ENCODE measurements at places on chromosomes 13 and 19.

DNA sequence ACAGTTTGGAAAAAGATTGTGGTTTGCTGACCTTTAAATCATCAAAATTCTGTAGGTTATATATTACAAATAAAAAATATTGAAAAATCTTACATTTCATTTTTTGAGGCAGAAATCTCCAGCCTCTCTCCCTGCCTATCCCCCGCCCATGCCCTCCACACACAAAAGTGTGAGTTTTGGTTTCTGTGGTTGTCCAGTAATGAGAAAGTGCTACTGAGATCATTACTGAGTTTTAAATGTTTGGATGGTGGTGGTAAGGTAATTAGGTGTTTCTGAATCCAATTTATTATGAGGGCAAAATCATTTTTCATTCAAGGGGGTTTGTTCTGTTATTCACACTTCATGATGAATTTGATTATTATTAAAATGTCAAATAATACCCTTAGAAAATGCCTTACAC is 448.0 kb upstream of the SLC10A2 start:
- no peak for DNase-seq

DNA sequence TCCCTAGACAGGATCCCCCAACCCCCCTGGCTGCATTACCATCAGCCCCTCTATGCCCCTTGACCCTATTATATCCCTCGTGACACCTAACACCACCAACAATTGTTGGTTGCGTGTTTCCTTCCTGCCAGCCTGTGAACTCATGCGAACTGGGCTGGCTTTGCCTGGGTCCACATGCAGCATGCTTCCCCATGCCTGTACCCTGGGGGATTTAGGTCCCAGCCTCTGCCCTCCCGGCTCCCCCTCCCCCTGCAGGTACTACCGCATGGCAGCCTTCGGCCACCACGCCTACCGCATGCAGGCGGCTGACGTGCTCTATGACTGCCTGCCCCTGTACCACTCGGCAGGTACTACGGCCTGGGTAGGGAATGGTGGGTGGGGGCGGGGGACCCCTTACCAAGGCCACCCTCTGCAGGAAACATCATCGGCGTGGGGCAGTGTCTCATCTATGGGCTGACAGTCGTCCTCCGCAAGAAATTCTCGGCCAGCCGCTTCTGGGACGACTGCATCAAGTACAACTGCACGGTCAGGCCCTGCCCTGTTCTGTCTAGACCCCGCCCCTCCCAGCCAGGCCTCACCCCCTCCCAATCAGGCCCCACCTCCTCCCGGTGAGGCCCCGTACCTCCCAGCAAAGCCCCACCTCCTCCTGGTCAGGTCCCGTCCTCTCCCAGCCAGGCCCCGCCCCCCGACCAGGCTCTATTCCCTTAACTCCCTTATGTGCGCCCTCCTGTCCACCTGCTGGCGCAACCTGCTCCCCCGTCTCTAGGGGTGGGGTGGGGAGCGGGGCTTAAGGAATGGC is 18.5 kb downstream of the SLC27A1 start:
- DNase-seq = no peak

GRCh38 chr13:23330356-23330755 is 103.1 kb downstream of the SACS start:
- no peak for DNase-seq

DNA sequence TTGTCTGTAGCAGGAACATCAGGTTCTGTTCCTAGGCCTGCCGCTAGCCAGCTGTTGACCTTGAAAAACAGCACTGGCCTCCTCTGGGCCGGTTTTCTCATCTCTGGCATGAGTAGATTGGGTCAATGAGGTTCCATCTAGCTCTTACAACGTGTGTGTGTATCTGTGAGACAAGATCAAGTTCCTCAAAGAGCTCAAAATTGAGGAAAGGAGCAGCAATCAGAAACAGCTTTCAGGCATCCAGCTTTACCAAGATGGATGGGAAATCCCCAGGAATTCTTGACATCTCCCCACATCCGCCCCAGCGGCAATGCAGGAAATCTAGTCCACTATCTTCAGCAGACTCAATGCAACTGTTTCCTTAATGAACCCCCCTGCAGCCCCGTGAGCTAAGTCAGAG is 4.9 kb downstream of the FLT1 start:
- DNase-seq = no peak

DNA sequence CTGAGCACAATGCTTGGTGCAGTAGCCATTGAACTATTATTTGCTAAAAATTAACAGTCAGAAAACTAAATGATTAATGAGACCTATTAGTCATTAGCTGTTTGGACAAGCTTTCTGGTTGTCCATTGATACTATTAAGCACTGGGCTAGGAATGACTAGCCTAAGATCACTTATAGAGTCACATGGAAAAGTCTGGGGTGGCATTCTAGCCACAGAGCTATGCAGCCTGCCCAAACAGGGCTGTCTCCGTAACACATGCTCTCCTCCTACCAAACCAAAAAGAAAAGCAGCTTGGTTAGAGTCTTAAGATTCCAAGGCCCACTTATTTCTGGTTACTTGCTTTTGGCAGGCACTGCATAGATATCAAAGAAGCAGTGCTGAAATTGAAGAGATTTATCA is 193.5 kb upstream of the NBEA start:
- no peak for DNase-seq

DNA sequence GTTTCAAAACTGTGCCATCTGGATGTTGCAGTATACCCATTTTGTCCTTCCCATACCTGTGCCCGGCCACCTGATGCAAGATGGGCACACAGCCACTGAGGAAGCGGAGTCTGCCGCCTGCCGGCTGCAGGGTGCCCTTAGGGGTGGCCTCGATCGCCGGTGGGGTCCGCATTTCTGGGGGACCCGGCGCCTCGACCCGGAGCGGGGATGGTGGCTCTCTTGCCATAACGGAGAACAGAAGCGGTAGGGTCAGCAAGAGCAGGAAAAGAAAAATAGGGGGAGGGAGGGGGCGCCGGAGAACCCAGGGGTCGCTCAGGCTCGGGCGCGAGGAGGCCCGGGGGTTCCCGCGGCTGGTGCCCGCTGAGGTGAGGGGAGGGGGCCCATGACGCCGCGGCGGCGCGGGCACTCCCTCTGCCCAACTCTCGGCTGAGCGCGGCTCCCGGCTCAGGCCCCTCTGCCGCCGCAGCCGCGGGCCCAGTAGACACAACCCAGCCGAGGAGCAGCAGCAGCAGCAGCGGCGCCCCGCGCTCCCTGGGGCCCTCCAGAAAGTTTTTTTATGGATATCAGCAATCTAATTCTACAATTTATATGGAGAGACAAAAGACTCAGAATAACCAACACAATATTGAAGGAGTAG is 13.8 kb upstream of the CYP4F2 start:
- no peak for DNase-seq

DNA sequence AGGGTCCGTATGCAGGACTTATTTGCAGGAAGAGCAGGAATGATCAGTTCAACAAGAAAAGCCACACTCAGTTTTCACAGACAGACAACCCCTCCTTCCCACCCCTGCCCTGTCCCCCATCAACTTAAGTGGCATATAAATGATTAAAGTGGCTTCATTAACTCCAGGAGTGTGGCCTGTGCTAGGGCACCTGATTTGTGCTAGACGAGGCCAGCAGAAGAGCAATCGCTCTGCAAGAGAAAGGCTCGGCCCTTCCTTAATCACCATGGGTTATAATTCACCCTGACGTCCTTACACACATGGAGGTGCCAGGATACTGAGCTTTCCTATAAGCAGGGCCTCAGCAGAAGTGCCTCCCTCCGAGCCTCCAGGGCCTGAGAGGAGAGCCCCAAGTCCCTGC is 14.6 kb downstream of the C19orf12 start:
- DNase-seq = no peak

GRCh38 chr13:26300140-26300539 is 46.2 kb downstream of the CDK8 start:
- peak; percentile 14 for DNase-seq

Measured in BJ (cell line).